ENCODE measurements at places on chromosomes 3 and 15. TPM values are rescaled to one million over a fixed set of nuclear protein-coding genes. Genes with fewer than 3 reads are reported as not detected.

PAQR9 gene
- 11.0 TPM for total RNA-seq

SLC22A14 gene
- not detected for total RNA-seq

GCSAM gene
- total RNA-seq: not detected

ONECUT1 gene
- not detected for total RNA-seq

RHOV gene
- total RNA-seq: not detected

HHATL gene
- total RNA-seq: 324 TPM

TEX55 gene
- total RNA-seq: not detected

FOXL2NB gene
- total RNA-seq: 0.25 TPM

TJP1 gene
- total RNA-seq: 112 TPM

TRH gene
- total RNA-seq: not detected

LRRC2 gene
- total RNA-seq: 128 TPM

CHRNA5 gene
- 0.75 TPM for total RNA-seq

HAUS2 gene
- total RNA-seq: 13.7 TPM

ANKUB1 gene
- total RNA-seq: not detected

MST1 gene
- total RNA-seq: 8.3 TPM

ATP13A5 gene
- total RNA-seq: not detected

TP63 gene
- 0.77 TPM for total RNA-seq

IMPG2 gene
- 0.19 TPM for total RNA-seq

AAGAB gene
- 16.4 TPM for total RNA-seq

SPRED1 gene
- 6.9 TPM for total RNA-seq

PHC3 gene
- total RNA-seq: 83.8 TPM

RFX7 gene
- 7.6 TPM for total RNA-seq

TRPM1 gene
- total RNA-seq: not detected

MUC13 gene
- total RNA-seq: not detected

SIDT1 gene
- 1.3 TPM for total RNA-seq

Measured in heart left ventricle (tissue), 16 donors.